ENCODE measurements at places on chromosomes 1 and 21.

GRCh38 chr21:34800797-34801518, 132.2 kb downstream of the CLIC6 start:
- no peak overlapping the region for H3K4me3 ChIP-seq
- H3K36me3 ChIP-seq: peaks cover 8% of the 10 kb centered on the region

- DNase-seq: no peak
- no peak overlapping the region for H3K4me3 ChIP-seq
- H3K36me3 ChIP-seq: no peaks in the 10 kb centered on the region
- H3K27ac ChIP-seq: no peak overlapping the region
Observed at GRCh38 chr1:234842726-234843641, 233.0 kb upstream of the IRF2BP2 start.

GRCh38 chr1:9539829-9540550, 725 bp downstream of the SLC25A33 start:
- peak; percentile 49 for DNase-seq
- no peaks in the 10 kb centered on the region for H3K27me3 ChIP-seq
- H3K4me1 ChIP-seq: peaks cover 5% of the 10 kb centered on the region
- H3K27ac ChIP-seq: peak overlapping the region; percentile 81

DNA sequence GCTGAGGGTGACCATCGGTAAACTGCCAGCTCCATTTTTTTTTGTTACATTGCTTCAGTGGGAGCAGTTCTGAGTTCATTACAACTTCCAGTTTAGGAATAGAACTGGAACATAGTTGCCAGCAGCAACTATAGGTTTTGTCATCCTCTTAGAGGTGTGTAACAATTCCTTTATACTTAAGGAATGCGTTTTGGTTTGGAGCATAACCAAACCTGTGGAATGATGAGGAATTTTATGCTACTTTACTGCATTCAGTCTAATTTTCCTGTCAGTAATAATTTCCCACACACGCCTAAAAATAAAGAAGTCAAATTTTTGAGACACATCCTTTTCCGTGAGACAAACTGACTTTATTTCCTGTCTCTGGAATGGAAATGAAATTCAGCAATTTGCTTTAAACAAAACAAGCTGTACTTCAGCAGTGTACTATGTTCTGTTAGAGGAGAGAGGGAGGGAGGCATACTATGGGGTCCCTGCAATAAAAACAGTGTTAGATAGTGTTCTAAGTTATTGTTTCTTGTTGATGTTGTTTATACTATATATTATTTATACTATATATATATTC, 4.8 kb upstream of the AMPD1 start:
- no peak for DNase-seq
- no peaks in the 10 kb centered on the region for H3K4me1 ChIP-seq
- H3K36me3 ChIP-seq: no peaks in the 10 kb centered on the region
- H3K27ac ChIP-seq: no peak overlapping the region

- no peak for DNase-seq
- no peaks in the 10 kb centered on the region for H3K36me3 ChIP-seq
- no peaks in the 10 kb centered on the region for H3K27me3 ChIP-seq
- H3K27ac ChIP-seq: no peak overlapping the region
- H3K4me3 ChIP-seq: no peak overlapping the region
Observed at GRCh38 chr1:197715806-197716205, 59.5 kb downstream of the DENND1B start.

DNA sequence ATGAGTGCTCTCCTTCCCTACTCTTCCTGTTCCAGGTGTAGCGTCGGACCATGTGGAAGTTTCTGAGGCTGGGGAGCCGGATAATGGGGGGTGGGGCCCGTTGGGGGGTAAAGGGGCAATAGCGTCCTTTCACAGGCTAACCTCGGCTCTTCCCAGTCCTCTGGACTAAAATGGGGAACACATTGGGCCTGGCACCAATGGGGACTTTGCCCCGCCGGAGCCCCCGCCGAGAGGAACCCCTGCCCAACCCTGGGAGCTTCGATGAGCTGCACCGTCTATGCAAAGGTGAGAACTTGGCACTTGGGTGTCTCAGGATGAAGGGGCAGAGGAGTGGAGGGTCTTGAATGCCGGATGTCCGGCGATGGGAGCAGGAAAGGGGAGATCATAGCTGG, 456 bp downstream of the TOMM40L start:
- no peaks in the 10 kb centered on the region for H3K27me3 ChIP-seq

GRCh38 chr1:201689647-201690046, 139.3 kb upstream of the IPO9 start:
- H3K4me3 ChIP-seq: no peak overlapping the region
- H3K27me3 ChIP-seq: no peaks in the 10 kb centered on the region

DNA sequence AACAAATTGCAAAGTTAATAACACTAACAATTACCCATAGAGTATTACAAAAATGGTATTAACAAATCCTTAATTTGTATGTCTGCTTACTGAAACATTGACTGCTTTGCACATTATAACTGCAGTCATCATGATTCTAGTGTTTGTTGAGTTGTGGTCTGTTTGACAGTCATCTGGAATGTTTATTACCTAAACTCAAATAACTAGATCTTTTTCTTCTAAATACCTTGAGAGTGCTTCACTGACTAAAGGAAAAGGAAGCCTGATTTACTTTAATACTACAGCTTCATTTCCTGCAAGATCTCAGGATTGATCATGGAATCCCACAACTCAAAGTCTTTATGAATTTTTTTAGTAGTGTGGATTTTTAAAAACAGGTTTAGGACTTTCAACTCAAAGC, 70.0 kb downstream of the HMCN1 start:
- H3K36me3 ChIP-seq: no peaks in the 10 kb centered on the region
- H3K27me3 ChIP-seq: no peaks in the 10 kb centered on the region
- no peak overlapping the region for H3K4me3 ChIP-seq
- peak; percentile 62 for DNase-seq

- H3K36me3 ChIP-seq: no peaks in the 10 kb centered on the region
- H3K4me1 ChIP-seq: no peaks in the 10 kb centered on the region
- H3K4me3 ChIP-seq: no peak overlapping the region
- H3K27ac ChIP-seq: no peak overlapping the region
Observed at GRCh38 chr21:30962013-30962412, 76.3 kb downstream of the KRTAP19-8 start.

- peaks cover 3% of the 10 kb centered on the region for H3K36me3 ChIP-seq
- no peak overlapping the region for H3K4me3 ChIP-seq
- DNase-seq: no peak
- H3K27me3 ChIP-seq: no peaks in the 10 kb centered on the region
- peaks cover 4% of the 10 kb centered on the region for H3K4me1 ChIP-seq
- H3K27ac ChIP-seq: no peak overlapping the region
Observed at GRCh38 chr1:243733670-243734307, 116.3 kb downstream of the AKT3 start.

DNA sequence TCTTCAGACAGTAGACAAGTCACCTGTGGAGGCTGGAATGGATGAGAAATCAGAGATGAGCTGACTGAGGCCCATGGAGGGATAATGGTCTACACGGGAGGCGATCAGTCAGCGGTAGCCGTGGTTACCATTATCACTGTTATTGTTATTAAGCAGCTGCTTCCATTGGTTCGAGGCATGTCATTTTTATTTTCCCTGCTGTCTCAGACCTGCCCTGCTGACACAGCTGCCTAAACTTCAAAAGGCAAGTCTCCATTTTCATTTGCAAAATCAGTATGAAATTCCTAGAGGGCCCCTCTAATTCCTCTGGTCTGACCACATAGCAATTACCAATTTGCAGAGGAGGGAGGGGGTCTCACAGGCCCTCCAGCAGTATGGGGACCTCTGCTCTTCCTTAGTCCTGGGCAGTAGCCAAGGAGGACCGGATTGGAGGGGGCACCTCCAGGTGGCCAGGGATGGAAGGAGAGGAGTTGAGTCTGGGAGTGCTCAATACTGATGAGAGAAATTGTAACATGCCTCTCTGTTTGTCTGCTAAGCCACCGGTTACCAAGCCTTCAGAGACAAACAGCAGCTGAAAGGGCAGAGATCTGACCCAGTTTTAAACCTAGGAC, 184.2 kb downstream of the TRABD2B start:
- DNase-seq: no peak
- no peak overlapping the region for H3K4me3 ChIP-seq
- no peaks in the 10 kb centered on the region for H3K36me3 ChIP-seq
- no peaks in the 10 kb centered on the region for H3K4me1 ChIP-seq
- H3K27me3 ChIP-seq: no peaks in the 10 kb centered on the region

- no peak overlapping the region for H3K4me3 ChIP-seq
- H3K27ac ChIP-seq: no peak overlapping the region
- no peaks in the 10 kb centered on the region for H3K4me1 ChIP-seq
- no peaks in the 10 kb centered on the region for H3K27me3 ChIP-seq
- no peaks in the 10 kb centered on the region for H3K36me3 ChIP-seq
- DNase-seq: no peak
Observed at GRCh38 chr1:154104433-154105082, 50.3 kb downstream of the NUP210L start.

GRCh38 chr21:34909492-34910292, 139.4 kb downstream of the RUNX1 start:
- no peak overlapping the region for H3K4me3 ChIP-seq
- peak; percentile 56 for DNase-seq
- no peaks in the 10 kb centered on the region for H3K27me3 ChIP-seq
- H3K27ac ChIP-seq: no peak overlapping the region

DNA sequence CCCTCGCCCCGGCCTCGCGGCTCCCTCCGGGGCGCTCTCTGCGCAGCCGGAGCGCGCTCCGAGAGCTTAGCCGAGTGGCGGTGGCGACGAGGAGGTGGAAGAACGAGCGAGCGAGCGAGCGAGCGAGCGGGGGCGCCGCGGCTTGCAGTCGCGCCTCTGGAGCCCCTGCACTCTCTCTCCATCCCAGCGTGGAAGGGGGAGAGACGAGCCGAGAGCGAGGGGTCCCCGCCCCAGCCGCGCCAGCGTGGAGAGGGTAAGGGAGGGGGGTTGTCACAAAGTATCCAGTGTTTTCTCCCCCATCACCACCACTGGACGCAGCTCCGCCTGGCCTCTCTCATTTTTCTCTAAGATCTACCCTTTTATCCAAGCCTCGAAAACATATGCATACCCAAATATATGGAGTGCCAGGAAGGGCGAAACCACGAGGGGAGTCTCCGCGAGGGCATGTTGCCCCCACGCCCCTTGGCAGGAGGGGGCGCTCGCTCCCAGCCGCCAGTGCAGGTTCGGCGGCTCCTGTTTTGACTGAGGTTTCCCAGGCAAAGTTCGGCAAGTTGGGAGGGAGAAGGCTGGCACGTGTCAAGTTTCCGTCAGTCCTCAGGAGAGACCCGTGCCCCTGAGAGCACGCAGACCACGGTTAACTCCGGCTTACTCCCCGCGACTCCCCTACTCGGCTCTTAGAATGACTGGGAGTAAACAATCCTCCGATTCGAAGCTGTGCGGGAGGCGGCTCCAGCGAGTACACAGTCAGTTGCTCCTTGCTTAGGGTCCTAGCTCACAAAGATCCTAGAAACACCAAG, 569 bp upstream of the DAB1 start:
- H3K36me3 ChIP-seq: no peaks in the 10 kb centered on the region
- no peaks in the 10 kb centered on the region for H3K4me1 ChIP-seq
- DNase-seq: peak; percentile 32
- peaks cover 17% of the 10 kb centered on the region for H3K27me3 ChIP-seq
- H3K27ac ChIP-seq: no peak overlapping the region
- H3K4me3 ChIP-seq: peak overlapping the region; percentile 34

- no peaks in the 10 kb centered on the region for H3K36me3 ChIP-seq
- H3K4me3 ChIP-seq: no peak overlapping the region
- no peak overlapping the region for H3K27ac ChIP-seq
- no peaks in the 10 kb centered on the region for H3K4me1 ChIP-seq
Observed at GRCh38 chr1:218964471-218965185, 209.1 kb upstream of the LYPLAL1 start.

- no peak overlapping the region for H3K4me3 ChIP-seq
- no peak for DNase-seq
- H3K36me3 ChIP-seq: no peaks in the 10 kb centered on the region
- H3K4me1 ChIP-seq: no peaks in the 10 kb centered on the region
- no peak overlapping the region for H3K27ac ChIP-seq
Observed at GRCh38 chr21:26826801-26827200, 18.4 kb downstream of the ADAMTS1 start.

- DNase-seq: peak; percentile 41
- H3K36me3 ChIP-seq: no peaks in the 10 kb centered on the region
- no peak overlapping the region for H3K27ac ChIP-seq
- H3K27me3 ChIP-seq: no peaks in the 10 kb centered on the region
Observed at GRCh38 chr1:192592981-192593708, 17.6 kb downstream of the RGS1 start.

DNA sequence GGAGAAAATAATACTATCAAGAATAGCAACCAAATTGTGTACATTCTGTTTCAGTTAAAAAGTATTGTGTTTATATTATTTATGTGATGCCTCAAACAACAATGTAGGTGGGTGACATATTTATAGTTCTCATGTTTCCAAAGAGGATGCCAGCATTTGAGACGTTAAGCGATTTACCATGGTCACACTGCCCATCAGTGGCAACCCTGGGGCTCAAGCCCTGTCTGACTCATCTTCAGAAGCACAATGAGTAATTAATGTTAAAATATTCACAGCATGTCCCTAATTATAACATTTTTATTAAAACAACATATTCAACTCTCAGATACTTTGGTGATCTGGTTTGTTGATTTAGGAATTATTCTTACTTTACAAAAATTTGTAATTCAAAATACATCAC, 409.4 kb downstream of the BRINP3 start:
- no peaks in the 10 kb centered on the region for H3K27me3 ChIP-seq
- H3K4me3 ChIP-seq: no peak overlapping the region
- H3K27ac ChIP-seq: no peak overlapping the region
- H3K36me3 ChIP-seq: no peaks in the 10 kb centered on the region
- no peak for DNase-seq
- H3K4me1 ChIP-seq: no peaks in the 10 kb centered on the region

DNA sequence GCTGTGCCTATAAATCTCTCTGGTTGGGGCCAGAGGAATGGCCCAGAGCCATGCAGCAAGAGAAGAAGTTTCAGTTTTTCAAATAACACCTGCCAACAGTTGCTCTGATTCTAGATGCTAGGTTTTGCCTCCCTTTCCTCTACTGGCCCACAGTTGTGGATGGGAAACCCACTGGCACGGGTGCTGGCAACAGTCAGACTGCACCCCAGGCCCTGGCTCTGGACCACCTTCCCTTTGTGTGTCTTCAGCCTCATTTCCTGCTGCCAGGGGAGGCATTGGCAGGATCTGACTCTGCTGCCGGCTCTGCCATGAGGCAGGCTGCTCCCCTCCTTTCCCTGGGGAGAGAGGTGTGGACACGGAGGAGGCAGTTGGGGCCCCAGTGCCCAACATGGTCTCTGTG, 142.0 kb downstream of the IGSF21 start:
- no peaks in the 10 kb centered on the region for H3K4me1 ChIP-seq
- no peak for DNase-seq
- no peaks in the 10 kb centered on the region for H3K27me3 ChIP-seq
- no peak overlapping the region for H3K27ac ChIP-seq

GRCh38 chr21:25461725-25462124, 145.6 kb downstream of the MRPL39 start:
- H3K36me3 ChIP-seq: no peaks in the 10 kb centered on the region
- peak; percentile 48 for DNase-seq
- H3K4me3 ChIP-seq: no peak overlapping the region
